ENCODE measurements at places on chromosomes 7 and 10. TPM values are rescaled to one million over a fixed set of nuclear protein-coding genes. Genes with fewer than 3 reads are reported as not detected.

BICC1 gene
- under 0.01 TPM for total RNA-seq

NPY4R2 gene
- total RNA-seq = not detected

LRIT1 gene
- not detected for total RNA-seq

TMEM196 gene
- total RNA-seq = not detected

STRIP2 gene
- 2.4 TPM for total RNA-seq

DNAJC9 gene
- 19.3 TPM for total RNA-seq

Data from dermis lymphatic vessel endothelial cell (primary cell).